ENCODE measurements at places on chromosomes 7 and 10. TPM values are rescaled to one million over a fixed set of nuclear protein-coding genes. Genes with fewer than 3 reads are reported as not detected.

The OR13A1 gene
- total RNA-seq, result not detected

The CASD1 gene
- total RNA-seq, result 13.0 TPM

The CNTNAP2 gene
- 15.1 TPM for total RNA-seq

DNA sequence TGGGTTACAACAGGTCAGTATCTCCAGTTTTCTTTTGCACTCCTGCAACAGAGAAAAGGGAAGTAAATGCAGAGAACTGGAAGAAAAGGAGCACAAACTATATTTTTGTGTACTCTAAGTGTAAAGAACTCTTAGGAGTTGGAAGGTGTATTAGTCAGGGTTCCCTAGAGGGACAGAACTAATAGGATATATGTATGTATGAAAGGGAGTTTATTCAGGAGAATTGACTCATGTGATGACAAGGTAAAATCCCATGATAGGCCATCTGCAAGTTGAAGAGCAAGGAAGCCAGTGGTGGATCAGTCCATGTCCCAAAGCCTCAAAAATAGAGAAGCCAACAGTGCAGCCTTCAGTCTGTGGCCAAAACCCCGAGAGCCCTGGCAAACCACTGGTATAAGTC is 22.6 kb upstream of the RAB18 start:
- DNase-seq, result no peak

DNA sequence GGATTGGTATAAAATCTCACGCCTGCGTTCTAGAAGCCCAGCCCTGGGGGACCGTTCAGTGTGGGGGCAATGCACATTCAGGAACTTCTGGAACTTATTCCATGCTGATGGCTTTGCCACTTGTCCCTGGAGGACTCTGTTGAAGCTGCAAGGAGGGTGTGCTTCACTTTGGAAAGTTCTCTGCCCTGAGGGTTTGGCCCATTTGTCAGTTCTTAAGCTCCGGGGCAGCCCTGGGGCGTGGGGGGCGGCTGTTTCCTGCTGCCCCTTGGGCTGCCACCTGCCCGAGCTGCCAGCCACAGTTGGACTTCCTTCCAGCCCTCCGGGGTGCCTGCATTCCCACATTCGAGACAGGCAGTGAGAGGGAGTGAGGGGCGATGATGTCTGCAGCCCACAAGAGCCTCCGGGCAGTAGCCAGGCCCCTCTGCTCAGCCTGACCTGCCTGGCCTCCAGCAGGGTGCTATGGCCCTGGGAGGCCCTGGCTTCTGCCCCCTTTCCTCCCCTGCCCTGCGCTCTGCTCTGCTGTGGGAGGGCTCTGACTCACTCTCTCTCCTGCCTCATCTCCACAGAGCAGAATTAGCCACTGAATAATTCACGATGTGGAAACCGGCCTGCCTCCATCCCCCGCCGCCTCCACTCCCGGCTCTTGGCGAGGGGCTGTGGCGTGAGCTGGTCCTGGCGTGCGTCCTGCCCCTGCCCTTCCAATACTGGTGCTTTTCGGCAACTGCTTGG is 1.9 kb downstream of the TTYH3 start:
- DNase-seq, result no peak

- peak; percentile 78 for DNase-seq
These were observed at the start of gene AHR for GRCh38 chr7:17298102-17298839. Gene AHR, plus strand, starts transcription at chr7:17298652. Its CDS starts 613 bp downstream, at chr7:17299265.

DNA sequence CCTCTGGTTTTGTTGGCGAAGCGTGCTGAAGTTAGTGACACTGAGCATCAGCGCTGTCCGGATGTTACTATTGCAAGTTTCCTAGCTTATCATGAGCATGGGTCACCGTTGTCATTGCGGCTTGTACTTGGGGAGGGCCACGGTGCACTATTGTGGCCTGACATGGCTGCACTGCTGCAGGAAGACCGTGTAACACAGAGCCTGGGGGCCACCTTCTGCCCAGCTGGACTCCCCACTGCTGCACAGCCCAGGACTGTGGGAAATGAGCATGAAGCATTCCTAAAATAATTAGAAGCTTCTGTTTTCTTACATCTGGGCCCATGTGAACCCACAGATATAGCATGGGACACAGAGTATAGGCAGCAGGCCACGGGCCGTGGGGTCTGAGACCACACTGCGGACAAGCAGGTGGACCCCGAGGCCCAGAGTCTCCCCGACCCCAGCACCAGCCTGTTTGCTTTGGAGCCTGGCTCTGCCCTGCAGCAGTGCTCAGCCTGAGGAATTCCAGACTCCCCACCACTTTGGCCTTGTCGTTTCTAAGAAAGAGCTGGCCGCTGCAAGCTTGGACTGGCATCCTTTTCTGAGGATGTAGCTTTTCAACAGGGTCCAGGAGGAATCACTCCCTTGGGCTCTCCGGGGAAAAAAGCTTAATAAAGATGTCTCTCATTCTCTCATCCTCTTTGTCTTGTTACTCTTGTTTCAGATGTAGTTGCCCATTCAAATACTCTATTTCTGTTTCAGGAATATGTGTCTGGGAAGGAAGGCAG is 179.2 kb downstream of the CCDC3 start:
- DNase-seq, result no peak

- no peak for DNase-seq
These were observed 21.9 kb downstream of the ADAP1 start for GRCh38 chr7:932651-932975.
